ENCODE measurements at places on chromosomes 6 and 20. TPM values are rescaled to one million over a fixed set of nuclear protein-coding genes. Genes with fewer than 3 reads are reported as not detected.

DNA sequence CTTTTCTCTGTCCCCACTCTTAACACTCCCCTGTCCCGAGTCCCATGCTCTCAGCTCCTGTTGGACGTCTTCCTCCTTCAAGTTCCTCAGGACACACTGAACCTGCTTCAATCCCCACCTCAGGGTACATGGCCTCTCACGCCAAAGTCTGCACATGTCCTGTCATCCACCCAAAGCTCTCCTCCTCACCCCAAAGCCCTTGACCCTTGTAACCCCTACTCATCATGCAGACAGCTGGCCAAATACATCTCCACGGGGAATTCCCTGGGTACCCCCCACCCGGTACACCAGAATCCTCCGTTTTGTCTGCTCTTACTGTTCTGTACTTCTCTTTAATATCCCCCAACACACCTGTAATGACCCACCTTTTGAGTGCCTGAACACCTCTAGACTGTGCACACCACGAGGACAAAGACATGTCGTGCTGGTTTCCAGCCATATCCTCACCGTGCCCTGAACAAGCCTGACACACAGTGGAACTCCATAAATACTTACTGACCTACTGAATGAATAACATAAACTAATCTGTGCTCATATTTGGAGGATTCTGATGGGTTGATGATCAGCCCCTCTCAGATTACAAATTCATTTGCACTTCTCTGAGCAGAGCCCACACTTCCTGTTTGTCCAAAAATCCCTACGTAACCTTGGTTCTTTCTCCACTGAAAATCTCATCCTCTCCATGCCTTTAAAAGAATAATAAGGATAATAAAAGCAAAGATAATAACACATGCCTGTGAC, 66.8 kb upstream of the EYA2 start:
- no peak for DNase-seq

DNA sequence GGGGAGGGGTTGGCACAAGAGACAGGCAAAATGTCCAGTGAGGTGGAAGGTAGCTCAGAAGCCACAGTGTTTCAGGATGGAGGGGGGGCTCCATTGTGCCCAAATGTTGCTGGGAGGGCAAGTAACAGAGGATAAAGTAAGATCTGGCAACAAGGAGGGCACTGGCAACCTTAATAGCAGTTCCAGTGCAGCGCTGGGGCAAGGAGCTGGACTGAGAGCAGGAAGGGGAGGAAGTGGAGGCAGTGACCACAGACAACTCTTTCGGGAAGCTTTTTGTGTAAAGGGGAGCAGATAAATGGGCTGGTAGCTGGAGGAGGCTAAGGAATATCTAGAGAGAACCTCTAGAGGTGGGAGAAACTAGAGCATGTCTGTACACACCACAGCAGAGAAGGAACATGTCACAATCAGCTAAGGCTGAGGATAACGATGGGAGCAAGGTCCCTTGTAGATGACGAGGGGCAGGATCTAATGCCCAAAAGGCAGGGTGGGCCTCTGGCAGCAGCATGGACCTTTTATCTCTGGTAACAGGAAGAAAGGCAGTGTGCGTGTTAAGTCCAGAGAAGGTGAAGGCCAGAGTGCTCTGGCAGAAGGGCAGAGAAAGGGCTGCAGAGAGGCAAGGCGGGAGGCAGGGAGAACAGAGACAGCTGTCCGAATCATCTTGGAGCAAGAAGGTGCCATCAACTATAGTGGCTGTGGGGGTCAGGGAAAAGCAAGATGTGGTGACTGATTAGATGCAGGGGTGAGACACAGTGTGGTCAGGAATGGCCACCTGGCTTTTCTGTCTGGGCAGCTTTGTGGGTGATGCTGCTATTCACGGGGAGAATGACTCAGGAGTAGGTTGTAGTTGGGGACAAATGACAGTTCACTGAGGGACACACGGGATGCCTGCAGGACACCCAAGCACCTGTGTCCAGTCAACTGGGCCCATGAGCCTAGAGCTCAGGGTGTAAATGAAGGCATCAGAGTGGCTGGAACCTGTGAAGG, 17.4 kb downstream of the TMEM242 start:
- no peak for DNase-seq

DNA sequence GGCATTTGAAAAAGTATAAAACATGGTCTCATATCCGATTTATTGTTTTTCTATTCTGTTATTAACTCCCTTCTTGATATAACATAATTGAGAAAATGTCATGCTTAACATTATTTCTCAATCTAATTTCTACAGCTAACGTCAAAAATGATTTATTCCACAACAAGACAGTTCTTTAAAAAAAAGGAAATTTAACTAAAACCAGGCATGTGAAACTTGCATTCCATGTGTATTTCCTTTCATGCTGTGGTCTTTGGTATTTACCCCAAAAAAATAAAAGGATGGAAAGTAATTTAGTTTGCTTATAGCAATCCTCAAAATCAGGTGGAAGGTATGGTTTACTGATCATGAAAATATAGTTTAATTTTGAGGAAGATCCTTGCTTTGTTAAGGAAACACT, 142.8 kb downstream of the COL21A1 start:
- DNase-seq = no peak

DNA sequence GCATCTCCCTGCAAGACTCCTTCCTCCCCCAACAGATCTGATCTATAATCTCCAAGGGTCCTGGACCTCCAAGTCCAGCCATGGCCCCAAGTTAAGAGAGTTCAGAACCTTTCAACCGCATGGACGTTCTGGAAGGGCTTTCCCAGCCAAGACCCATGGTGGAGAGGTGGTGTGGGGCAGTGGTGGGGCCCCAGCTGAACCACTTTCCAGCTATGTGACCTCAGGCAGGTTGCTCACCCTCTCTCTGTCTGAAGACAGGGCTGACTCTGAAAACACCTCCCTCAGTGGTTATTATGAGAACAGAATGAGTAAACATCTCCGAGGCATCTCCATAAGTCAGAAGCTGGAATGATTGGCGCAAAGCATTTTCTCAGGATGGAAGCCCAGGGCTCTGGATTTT, 887 bp downstream of the CLPS start:
- no peak for DNase-seq

DNA sequence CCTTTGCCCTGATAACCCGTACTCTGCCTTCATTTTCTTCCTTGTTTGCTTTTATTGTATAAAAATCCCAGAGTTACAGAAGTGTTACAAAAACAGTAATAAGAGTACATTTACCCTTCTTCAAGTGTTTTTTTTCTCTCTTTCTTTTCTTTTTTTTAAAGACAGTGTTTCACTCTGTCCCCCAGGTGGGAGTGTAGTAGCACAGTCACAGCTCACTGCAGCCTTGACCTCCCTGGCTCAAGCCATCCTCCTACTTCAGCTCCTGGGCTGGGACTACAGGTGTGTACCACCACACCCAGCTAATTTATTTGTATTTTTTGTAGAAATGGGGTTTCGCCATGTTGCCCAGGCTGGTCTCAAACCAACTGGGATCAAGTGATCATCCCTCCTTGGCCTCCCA, 402.7 kb downstream of the CDKAL1 start:
- DNase-seq = no peak

DNA sequence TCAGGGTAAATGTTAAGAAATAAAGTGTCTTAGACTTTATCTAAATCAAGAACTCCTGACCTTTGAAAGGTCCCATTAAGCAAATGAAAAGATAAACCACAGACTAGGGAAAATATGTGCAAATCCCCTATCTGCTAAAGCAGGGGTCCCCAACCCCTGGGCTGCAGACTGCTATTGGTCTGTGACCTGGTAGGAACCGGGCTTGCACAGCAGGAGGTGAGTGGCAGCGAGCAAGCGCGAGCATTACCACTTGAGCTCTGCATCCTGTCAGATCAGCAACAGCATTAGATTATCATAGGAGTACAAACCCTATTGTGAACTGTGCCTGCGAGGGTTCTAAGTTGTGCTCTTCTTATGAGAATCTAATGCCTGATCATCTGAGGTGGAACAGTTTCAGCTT, 42.4 kb downstream of the LCA5 start:
- no peak for DNase-seq

DNA sequence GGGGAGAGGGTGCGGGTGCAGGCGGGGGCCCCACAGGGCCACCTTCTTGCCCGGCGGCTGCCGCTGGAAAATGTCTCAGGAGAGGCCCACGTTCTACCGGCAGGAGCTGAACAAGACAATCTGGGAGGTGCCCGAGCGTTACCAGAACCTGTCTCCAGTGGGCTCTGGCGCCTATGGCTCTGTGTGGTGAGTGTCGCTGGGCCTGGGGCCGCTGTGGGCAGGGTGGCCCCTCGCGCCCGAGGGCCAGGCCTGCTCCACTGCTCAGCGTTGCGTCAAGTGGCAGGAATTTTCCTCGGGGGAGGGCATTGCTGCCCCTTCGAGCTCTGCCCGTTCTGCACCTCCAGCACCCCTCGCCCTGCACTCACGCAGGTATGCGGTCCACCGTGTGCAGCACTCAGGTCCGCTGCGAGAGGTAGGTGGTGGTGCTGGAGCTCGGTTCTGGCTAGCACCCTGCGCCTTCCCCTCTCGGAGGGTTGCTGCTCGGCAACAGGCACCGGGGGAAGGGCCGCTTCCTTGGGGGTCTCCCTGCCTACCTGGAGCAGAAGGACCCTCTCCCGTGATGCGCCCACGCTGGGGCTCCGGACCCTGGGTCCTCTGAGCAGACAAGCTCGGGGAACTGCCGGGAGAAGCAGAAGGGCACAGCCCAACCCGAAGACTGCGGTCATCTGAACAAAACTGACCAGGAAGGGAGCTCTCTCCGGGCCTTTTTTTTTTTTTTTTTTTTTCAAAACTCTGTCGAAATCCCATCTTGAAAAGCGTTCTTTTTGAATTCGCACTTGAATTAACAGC, 674 bp downstream of the MAPK14 start:
- DNase-seq = peak; percentile 32

DLK2 gene
- 3.6 TPM for total RNA-seq

MAP3K4 gene
- 20.0 TPM for total RNA-seq

B3GALT4 gene
- total RNA-seq = 12.8 TPM

Data from PC-9 (cell line).